ENCODE measurements at places on chromosomes 16 and 17.

- DNase-seq: no peak
Observed at GRCh38 chr17:13973960-13974651, 95.2 kb upstream of the COX10 start.

GRCh38 chr16:69005641-69006355 lies 99.7 kb upstream of the HAS3 start:
- no peak for DNase-seq

- DNase-seq: no peak
Observed at GRCh38 chr17:81295676-81296381, 722 bp upstream of the SLC38A10 start.

GRCh38 chr16:88070989-88071625 lies 119.9 kb downstream of the BANP start:
- no peak for DNase-seq

DNA sequence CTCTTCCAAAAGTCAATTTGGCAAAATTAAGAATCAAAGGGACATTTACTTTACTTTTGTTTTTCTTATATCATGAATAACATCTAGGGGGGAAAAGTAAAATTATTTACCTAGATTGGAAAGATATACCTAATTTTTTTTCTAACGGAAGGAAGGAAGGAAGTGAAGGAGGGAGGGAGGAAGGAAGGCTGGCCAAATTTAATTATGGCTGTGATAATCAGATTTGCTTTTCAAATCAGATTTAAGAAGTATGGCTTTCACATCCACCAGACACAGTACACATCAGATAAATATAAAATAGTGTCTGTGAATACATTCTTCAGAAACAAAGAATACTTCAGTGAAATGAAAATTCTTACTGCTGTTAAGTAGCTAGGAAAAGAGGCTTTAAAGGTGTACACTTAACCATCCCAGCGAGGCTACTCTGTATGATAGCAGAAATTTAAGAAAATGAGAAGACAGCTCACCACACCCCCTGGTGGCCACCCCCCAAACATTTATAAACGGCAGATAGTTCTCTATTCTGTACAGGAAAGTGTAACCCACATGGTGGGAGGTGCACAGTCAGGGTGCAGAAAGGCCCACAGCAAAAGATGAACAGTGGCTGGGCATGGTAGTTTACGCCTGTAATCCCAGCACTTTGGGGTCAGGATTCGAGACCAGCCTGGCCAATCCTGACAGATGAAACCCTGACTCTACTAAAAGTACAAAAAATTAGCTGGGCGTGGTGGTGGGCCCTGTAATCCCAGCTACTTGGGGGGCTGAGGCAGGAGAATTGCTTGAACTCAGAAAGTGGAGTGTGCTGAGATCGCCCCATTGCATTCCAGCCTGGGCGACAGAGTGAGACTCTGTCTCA lies 150.8 kb downstream of the SSH2 start:
- peak; percentile 58 for DNase-seq

DNA sequence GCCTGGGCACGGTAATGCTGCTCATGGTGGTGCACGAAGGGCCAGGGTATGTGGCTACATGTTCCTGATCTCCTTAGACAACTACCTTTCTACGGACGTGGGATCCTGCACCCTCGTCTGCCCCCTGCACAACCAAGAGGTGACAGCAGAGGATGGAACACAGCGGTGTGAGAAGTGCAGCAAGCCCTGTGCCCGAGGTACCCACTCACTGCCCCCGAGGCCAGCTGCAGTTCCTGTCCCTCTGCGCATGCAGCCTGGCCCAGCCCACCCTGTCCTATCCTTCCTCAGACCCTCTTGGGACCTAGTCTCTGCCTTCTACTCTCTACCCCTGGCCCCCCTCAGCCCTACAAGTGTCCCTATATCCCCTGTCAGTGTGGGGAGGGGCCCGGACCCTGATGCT lies 12.0 kb downstream of the ERBB2 start:
- DNase-seq: no peak

GRCh38 chr17:78133971-78134898 lies 3.7 kb downstream of the TMC8 start:
- no peak for DNase-seq

DNA sequence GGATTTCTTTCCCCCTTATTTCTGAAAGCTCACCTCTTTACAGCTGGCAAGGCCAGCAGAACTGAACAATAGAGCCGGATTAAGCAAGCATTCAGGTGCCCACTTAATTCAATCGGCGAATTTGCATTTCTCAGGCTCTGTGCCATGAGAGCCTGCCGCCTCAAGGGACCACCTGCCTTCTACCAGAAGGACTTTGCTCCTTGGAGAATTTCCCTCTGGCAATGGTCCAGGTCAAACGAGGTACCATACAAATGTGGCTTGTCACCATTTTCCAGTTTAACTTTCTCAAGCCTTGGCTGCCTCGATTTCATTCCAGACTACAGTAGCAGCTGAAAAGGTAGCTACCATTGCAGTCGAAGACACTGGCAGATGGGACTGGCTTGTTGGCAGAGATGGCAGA lies 534.0 kb downstream of the MAF start:
- no peak for DNase-seq

DNA sequence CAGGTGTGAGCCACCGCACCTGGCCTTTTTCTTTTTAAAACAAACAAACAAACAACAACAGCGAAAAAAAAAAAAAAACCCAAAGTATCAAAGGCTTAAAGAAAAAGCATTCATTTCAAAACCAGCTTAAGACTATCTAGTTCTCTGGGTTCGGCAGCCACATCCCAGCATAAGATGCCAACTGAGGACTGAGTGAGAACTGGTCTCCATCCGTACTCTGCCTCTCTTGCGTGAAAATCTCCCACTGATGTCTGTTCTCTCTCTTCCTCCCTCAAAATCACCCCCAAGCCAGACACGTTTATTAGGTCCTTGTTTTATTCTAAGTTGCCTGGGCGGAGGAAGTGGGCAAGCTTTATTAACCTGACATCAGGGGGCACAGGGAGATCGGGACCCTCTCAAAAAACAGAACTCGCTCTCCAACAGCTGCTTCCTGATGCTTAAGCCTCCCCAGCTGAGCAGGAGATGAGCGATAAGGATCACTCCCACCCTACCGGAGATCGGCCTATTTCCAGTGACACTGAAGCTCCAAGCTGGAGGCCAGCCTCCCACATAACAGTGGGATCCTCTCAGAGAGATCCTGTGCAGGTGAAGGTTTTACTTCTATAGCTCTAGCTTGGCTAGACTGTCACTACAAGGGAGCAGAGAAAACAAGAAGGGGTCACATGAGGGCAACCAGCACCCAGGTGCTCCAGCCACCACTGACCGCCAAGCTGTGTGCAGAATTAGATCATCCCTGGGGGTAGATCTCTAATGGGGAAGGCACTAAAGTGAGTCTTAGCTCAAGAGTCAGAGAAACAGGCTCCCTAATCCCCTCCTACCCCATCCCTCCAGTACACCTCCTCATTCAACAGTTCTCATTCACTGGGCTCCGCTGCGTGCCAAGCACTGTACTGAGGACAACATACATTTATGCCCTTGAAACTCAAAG lies 13.6 kb downstream of the CDC42EP4 start:
- no peak for DNase-seq

DNA sequence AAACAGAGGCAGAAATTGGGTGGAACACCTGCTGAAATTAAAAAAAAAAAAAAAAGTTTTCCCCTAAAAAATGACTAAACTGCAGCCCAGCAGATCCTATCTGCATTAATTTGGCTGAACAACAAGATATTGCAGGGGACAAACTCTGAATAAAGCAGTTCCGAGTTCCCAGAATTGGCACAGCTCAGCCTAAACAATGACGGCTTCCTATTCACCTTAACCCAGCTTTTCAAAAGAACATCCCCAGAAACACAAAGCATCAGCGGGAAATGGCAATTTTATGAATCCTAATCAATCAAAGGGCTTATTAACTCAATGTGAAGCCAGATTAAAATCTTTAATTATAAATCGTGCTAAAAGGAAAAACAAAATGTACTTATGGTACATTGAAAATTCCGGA lies 497.8 kb upstream of the ZFHX3 start:
- DNase-seq: no peak
